ENCODE measurements at places on chromosomes 16 and 17. TPM values are rescaled to one million over a fixed set of nuclear protein-coding genes. Genes with fewer than 3 reads are reported as not detected.

Gene CACNG3
- total RNA-seq, result not detected

Gene SMIM36
- not detected for total RNA-seq

Gene GLTPD2
- total RNA-seq, result 0.39 TPM

Gene STX1B
- 0.74 TPM for total RNA-seq

Gene ITGA2B
- total RNA-seq, result 19.5 TPM

Gene SCN4A
- total RNA-seq, result not detected

Gene USP31
- 4.2 TPM for total RNA-seq

Gene KLHL10
- not detected for total RNA-seq

Gene PRAC1
- not detected for total RNA-seq

Gene CCDC200
- not detected for total RNA-seq

Gene RHBDL3
- total RNA-seq, result not detected

Gene PPL
- total RNA-seq, result not detected

Gene SGCA
- not detected for total RNA-seq

Gene SLC5A10
- total RNA-seq, result not detected

Gene CDH3
- total RNA-seq, result 0.32 TPM

Gene CCL17
- total RNA-seq, result not detected

Gene SLC25A10
- 2.5 TPM for total RNA-seq

Gene PROCA1
- total RNA-seq, result 5.3 TPM

Gene ALDH3A1
- not detected for total RNA-seq

Gene TBL3
- 25.3 TPM for total RNA-seq

Gene MFSD6L
- total RNA-seq, result not detected

Gene CRYBA1
- total RNA-seq, result not detected

Gene ASPHD1
- not detected for total RNA-seq

Gene AURKB
- total RNA-seq, result 3.7 TPM

Gene SLC16A5
- total RNA-seq, result 9.3 TPM

Gene FBXL16
- 18.6 TPM for total RNA-seq

Gene ADORA2B
- total RNA-seq, result not detected

Gene SYCE1L
- 15.8 TPM for total RNA-seq

Gene C17orf78
- not detected for total RNA-seq

Gene PRDM7
- not detected for total RNA-seq

Gene PLA2G10
- total RNA-seq, result not detected

Gene CDK10
- 97.5 TPM for total RNA-seq

Gene IRF8
- 3.8 TPM for total RNA-seq

Gene HES7
- not detected for total RNA-seq

Gene CFAP52
- total RNA-seq, result not detected

Gene UBTF
- total RNA-seq, result 104 TPM

Gene HAGHL
- 15.6 TPM for total RNA-seq

Gene NPIPA7
- total RNA-seq, result 3.9 TPM

Gene PRR15L
- not detected for total RNA-seq

Gene ZNF385C
- not detected for total RNA-seq

Gene TAT
- not detected for total RNA-seq

Gene KRT33B
- total RNA-seq, result not detected

Gene MEAK7
- 11.9 TPM for total RNA-seq

Gene MAF
- total RNA-seq, result 120 TPM

Gene ARHGDIG
- not detected for total RNA-seq

Gene VEZF1
- 50.9 TPM for total RNA-seq

Gene TBC1D3B
- total RNA-seq, result 8.5 TPM

Gene ABCC6
- not detected for total RNA-seq

Gene WFDC1
- total RNA-seq, result not detected

Gene CCL3
- not detected for total RNA-seq

Gene MYH8
- total RNA-seq, result not detected

Gene SIRT7
- 78.1 TPM for total RNA-seq

Gene NUDT7
- total RNA-seq, result 4.8 TPM

Gene SSTR5
- total RNA-seq, result not detected

Gene GUCY2D
- total RNA-seq, result not detected

Gene CTRL
- total RNA-seq, result 8.0 TPM

Gene CCNF
- total RNA-seq, result 6.8 TPM

Gene TMEM238L
- total RNA-seq, result not detected

Gene TEX19
- total RNA-seq, result not detected

Gene TMEM235
- not detected for total RNA-seq
